ENCODE measurements at places on chromosomes 7 and 10.
A peak's percentile ranks its signal among the peaks of the same experiment; 100 is the strongest.

DNA sequence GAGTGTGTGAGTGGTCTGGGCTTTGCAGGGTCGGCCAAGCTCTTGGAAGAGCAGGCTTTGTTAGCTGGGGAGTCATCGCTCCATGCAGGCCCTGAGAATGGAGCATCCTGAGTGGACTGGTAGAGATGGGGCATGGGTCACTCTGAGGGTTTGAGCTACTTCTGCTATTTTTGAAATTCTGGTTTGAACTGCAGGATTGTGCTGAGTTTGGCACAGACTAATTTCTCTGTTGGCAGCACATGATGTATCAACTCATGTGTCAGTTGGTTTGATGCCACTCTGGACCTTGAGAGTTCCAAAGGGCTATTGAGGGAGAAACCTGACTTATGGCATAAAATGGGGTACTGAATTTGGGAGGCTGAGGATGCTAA lies 56.3 kb downstream of the LRMDA start:
- DNase-seq = no peak

GRCh38 chr10:70162892-70163201 lies 7.5 kb downstream of the SAR1A start:
- peak; percentile 24 for DNase-seq

DNA sequence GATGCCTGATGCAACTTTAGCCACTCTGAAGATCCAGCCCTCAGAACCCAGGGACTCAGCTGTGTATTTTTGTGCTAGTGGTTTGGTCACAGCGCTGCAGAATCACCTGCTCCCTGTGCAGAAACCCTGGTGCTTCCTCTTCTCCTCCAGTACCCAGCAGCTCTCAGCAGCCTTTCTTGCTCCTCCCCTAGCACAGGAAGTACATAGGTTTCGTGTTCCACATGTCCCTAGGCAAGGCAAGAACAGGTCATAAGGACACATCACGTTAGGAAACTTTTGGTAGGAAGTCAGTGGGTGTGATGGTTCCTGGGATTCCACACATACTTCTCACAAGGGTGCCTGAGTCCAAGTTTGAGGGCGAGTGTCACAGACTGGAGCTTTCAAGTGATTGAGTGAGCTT lies 167.9 kb upstream of the PRSS1 start:
- no peak for DNase-seq

GRCh38 chr7:152000191-152000590 lies 25.3 kb upstream of the GALNT11 start:
- no peak for DNase-seq

GRCh38 chr10:120606051-120606764 lies 149.2 kb downstream of the PLPP4 start:
- DNase-seq = no peak

- no peak for DNase-seq
Observed at GRCh38 chr7:95980167-95980566, 207.8 kb downstream of the DYNC1I1 start.

GRCh38 chr10:21495002-21495751 lies 30.3 kb downstream of the SKIDA1 start:
- no peak for DNase-seq

DNA sequence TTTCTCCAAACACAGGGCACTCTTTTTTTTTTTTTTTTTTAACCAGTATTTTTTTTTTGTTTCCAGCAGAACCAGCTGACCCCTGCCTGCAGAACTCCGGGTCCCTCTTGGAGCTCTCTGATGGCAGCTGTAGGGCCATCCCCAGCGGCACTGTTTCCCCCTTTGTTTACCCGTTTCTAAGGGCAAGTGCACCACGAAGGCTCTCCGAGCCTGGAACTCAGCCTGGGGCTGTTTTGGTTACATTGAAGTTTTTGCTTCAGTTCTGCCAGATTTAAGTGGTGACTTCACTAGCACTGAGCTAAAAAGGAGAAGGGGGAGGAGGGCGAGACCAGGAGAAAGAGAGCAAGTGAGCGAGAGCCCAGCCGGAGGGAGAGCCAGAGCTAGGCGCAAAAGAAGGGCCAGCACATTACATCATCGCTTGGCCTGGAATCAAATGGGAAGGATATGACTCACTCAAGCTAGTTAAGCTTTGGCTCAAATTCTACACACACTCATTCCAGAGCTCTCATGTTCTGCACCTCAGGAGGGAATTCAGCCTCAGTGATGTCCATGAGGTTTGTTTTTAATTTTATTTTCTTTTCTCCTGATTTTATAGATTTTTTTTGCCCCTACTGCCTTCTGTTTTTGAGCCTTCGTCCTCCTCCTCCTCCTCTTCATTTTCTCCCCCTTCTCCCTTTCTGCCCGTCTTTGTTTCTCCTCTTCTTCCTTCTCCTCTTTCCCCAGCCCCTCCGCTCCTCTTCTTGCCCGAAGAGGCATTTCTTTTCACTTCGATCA lies 272.3 kb downstream of the TRIL start:
- no peak for DNase-seq

DNA sequence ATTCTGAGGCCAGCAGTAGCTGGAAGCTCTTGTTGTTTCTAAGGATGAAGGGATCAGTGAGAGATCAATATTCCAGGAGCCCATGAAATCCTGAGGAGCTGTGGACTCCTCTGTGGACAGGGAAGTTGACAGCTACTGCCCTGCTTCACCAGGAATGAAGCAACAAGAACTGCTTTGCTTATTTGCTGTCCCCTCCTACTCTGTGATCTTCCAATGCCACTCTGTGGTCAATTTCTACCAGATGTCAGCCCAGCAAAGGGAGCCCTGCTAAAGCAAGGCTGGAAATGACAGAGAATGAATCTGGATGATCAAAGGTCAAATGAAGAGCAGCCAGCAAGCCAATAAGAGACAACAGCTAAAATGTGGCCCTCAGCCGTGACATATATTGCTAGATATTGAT lies 227.5 kb upstream of the CHRM2 start:
- no peak for DNase-seq

DNA sequence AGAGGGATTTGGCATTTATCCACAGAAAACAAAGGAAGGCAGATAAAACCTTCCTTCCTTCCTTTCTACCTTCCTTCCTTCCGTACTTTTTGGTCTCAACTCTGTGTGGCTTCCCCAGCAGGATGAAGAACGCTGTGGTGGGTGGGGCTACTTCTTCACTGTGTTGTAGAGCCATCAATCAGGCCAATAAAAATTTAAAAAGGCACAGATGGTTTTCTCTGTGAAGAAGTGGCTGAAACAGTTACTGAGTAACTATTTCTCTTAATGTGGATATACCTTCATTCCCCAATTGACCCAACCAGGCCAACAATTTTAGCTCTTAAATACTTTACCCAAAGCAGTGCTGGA lies 75.8 kb downstream of the ZNF92 start:
- DNase-seq = no peak

GRCh38 chr10:131013281-131013912 lies 298.1 kb downstream of the TCERG1L start:
- no peak for DNase-seq

DNA sequence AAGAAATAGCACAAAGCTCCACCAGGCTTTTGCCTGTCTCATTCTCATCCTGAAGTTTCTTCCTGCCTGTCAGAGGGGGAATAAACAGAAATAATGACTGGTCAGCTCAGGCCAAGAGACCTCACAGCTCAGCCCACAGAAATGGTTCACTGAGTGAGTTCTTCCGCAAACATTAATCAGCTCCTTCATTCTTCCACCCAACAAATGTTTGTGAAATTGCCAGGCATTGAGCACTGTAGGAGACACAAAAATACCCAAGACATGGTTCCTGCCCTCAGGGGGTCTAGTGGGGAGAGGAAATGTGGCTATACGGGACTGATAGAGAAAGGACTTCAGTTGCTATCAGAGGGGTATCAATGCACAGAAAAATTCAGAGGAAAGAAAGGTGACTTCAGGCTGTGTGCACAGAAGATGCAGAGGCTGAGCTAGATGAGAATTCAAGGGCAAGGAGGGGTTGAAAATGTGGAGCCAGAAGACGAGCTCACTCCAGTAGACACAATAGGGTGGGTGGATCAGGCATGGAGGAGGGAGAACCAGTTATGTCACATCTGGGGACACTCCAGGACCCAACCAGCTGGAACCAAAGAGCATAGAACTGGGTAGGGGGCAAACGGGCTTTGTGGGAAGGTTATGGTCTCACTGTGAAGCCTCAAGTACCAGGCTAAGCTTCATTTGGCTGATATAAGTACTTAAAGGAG lies 20.9 kb downstream of the MYOF start:
- DNase-seq = no peak

GRCh38 chr10:127813290-127813689 lies 76.3 kb downstream of the FOXI2 start:
- DNase-seq = no peak

DNA sequence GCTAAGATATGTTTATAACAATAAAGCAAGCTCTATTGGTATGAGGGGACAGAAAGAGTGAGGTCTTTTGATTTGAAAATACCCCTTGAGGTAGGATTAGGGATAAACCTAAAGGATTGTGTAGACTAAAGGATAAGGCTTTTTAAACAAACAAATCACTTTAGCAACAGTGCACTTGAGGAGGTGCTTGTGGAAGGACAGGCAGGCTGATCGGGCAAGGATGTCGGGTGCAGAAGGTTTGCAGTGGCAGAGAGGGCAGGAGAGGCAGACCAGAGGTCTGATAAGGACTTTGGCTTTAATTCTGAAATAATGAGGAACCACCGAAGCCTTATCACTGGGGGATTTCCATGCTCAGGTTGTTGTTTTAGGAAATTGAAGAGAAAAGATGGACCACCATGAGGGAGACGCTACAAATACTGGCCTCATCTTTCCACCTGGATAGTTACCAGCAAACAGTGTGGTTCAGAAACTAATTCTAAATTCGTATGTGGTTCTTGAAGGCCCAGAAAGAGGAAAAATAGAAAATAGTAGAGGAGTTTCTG lies 119.5 kb upstream of the KLF6 start:
- DNase-seq = no peak

DNA sequence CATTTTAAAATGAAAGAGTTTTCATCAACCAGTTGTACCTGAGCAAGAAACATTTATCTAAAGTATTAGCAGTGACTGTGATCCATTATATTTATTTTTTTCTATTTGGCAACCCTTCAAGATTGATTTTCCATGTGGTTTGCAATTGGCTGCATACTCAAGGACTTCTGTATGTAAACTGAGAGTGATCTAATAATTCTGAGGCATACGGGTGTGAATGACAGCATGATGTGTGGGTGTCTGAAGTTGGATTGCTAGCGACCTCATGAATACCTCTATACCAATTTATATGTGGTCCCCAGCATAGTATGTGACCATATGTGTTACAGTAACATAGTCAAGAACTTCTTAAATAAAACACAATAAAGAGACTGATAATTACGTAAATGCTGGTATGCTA lies 8.2 kb upstream of the MPP7 start:
- DNase-seq = no peak

- DNase-seq = no peak
Observed at GRCh38 chr10:49271346-49271745, 27.6 kb upstream of the C10orf71 start.

DNA sequence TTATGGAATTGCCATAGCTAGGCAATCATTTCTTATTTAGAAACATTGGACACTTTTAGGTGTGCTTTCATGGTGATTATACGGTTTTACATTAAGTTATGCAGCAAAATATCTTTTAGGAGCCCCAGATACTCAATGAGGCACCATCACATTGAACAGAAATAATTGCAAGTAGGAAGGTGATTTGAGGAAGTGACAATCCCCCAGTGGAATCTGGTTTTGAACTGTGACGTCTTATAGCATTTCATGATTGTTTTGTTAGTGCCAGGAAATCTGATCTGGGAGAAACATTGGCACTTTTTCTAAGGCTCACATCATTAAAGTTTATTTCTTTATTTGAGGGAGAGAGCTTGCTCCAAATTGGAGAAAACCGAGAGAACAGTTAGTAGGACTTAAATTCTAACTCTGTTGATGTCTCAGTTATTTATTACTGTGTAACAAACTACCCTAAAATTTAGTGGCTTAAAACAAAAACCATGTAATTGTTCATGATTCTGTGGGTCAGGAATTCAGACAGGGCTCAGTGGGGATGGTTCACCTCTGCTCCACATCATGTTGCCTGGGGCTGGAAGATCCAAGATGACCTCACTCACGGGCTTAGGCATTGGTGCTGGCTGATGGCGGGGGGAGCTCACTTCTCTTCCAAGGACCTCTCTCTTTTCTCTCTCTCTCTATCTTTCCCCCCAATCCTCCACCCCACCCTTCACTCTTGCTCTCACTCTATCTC lies 78.2 kb upstream of the STEAP1B start:
- no peak for DNase-seq

- DNase-seq = no peak
Observed at GRCh38 chr7:103752995-103753394, 236.5 kb downstream of the RELN start.

GRCh38 chr7:28409716-28410627 lies 2.3 kb upstream of the CREB5 start:
- DNase-seq = no peak

- no peak for DNase-seq
Observed at GRCh38 chr7:49839863-49840645, 66.6 kb downstream of the VWC2 start.

DNA sequence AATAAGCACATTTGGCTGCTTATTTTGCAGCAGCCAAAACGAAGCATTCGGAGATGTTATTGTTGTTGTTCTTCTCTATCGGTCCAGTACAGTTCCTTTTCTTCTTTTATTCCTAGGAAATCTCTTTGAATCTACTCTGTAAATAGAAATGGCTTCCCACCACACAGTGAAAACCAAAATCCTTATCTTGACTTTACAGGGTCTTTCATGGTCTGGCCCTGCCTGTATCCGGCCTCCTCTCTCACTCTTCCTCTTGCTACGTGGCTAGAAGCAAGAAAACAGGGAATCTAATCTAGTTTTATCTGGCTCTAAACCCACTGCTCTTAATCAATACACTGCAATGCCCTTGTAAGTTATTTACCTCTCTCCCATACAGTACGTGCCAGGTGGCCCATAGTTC lies 926.0 kb upstream of the C7orf33 start:
- DNase-seq = no peak

- DNase-seq = no peak
Observed at GRCh38 chr7:52120912-52121311, 804.3 kb upstream of the COBL start.

GRCh38 chr7:148967602-148968001 lies 60.7 kb downstream of the PDIA4 start:
- DNase-seq = no peak

- no peak for DNase-seq
Observed at GRCh38 chr10:131834152-131834810, 66.5 kb upstream of the PPP2R2D start.

- DNase-seq = no peak
Observed at GRCh38 chr7:153382641-153383101, 623.1 kb downstream of the ACTR3B start.

DNA sequence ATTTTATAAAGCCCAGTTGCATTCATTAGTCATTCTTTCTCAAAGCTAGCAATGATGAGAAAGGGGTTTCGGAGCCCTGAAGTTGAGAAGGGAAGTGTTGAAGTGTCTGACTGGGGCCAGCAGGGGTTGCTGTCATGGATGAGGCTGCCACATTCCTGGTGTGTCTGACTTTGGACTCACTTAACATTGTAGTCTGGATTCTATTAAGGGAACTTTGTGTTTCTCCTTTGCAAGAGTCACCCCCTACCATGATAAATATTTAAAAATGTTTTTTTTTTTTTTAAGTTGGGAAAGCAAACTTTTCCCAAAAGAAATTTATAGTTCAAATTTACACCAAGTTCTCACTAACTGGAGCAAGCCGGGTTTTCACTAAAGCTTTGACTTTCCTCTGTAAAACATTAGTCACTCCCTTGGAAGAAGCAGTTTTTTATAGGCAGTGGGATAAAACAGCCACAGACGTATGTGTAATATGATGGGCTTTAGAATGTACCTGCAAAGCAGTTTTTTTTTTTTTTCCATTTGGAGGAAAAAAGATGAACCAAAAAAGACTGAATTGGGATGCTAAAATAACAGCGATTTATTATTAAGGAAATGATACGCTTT lies 243.6 kb downstream of the TWIST1 start:
- DNase-seq = no peak

- DNase-seq = no peak
Observed at GRCh38 chr10:125021686-125022344, 79.9 kb downstream of the ZRANB1 start.

All from stimulated activated CD8-positive, alpha-beta memory T cell treated with anti-CD3 and anti-CD28 coated beads, Interleukin-4, amount 100 ng/mL, for 4 hours (primary cell).